ENCODE measurements at places on chromosomes 16 and 17.
A peak's percentile ranks its signal among the peaks of the same experiment; 100 is the strongest.

DNA sequence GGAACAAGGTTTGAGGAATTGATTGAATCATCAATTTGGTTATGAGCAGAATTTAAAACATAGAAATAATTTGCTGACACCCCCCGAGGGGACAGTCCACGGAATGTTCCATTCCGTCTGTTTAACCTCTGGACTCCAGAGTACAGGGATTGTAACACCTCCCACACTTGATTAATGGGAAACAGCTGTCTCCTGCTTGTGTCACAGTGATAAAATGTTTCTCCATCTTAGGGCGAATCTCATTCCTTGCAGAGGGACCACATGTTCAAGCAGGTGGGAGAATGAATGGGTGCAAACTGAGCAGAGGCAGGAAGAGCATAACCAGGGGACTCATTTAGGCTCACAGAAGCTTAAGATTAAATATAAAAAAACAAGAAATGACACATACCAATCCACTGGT, 249.5 kb upstream of the RBFOX1 start:
- DNase-seq: no peak

- DNase-seq: no peak
Measured at GRCh38 chr17:8031950-8032349, 6.9 kb upstream of the ALOX15B start.

GRCh38 chr16:54489225-54490111, 202.9 kb upstream of the IRX3 start:
- DNase-seq: no peak

- no peak for DNase-seq
Measured at GRCh38 chr17:45003877-45004276, 35.8 kb upstream of the C1QL1 start.

DNA sequence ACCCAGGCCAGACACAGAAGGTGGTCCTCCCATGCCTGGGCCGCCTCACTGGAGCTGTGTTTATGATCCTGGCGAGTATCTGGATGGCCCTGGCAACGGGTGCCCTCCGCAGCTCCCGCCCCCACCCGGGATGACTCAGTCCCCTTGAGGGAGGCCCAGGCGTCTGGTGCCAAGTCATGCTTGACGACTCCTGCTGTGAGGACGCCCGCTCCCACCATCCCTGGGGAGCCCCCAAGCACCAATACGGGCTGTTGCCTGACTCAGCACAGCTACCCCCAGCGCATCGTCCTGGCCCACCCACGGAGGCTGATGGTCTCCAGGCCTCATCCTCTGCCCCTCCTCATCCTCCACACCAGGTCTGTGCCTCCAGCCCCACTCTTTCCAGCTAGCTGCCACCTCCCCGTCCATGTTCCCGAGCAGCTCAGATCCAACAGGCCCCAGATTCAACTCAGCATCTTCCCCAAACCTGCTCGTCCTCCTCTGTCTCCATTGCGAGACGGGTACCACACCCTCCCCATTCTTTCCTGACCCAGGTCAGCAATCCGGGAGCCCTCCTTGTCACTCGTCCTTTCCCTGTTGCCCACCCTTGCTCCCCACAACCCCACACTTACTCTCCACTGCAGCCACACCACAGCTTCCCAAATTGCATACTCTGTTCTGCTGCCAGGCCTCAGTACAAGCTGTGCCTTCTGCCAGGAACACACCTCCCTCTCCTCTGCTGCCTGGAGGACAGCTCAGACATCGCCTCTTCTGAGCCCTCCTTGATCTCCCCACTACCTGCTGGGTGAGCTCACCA, 2.6 kb downstream of the CAMKK1 start:
- peak; percentile 82 for DNase-seq

GRCh38 chr17:3935140-3935542, 18.9 kb upstream of the P2RX1 start:
- DNase-seq: peak; percentile 87

DNA sequence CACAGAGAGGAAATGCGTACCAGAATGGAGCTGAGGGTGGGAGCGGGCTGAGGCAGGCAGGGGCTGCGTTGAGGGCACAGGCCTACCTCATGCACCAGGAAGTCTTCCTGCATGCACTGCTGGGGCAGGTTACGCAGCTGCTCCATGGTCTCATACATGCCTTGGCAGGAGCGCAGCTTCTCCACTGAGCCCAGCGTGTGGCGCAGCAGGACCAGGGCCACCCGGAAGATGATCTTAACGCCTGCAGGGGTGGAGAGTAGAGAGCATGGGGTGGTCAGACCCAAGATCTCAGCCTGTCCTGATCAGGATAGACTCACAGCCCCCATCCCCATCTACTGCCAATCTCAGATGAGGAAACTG, 3.4 kb upstream of the CD2BP2 start:
- no peak for DNase-seq

DNA sequence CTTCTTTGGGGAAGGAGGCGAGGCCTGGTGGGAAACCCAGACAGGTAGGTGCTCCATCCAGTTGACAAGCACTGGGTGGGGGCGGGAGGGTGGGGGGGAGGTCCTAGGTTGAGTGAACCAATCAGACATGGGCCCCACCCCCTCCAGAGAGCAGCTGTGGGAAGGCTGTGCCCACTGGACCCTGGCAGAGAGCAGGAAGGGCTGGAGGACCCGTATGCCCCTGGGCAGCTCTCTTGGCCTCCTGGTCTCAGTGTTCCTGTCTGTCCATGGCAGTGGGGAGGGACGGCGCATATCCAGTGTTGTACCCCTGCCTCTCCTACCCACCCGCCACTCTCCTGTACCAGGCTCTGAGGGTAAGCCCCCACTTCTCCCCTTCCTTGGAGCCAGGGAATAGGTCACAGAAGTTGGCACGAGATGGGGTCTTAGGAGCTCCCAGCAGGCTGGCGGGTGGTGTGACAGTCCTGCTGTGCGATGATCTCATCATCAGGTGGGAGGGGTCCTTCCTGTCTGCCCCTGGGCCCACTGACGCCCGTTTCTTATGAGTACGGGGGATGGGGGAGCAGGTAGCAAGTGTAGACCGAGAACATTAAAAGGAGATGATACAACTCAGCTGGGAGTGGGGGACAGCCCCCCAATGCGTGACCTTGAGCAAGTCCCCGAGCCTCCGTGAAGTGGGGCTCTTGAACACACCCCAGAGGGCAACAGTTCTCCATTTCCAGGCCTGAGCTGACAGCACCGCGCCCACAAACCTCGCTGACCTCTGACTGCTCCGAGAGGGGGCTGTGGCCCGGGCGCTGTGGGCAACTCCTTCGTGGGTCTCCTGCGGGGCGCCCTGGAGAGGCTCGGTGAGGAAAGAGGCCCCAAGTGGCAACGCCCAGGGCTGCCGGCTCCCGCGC, 1.2 kb upstream of the ZFPM1 start:
- no peak for DNase-seq

DNA sequence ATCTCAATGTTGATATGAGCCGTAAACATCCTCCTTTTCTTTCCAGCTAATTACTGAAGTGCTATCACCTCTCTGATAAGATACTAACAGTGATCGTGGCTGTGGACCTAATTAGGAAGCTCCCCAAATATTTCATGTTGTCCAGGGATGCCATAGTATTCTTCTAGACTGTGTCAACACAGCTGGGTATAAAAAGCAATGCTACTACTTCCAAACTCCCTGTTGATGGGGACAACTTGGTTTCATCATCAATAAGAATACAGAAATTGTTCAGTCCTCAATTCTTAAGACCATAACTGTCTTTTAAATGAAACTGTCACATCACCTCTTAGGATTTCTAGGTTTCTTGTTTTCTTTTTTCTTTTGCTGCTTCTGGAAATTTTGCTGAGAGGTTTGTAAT, 530.6 kb downstream of the TOX3 start:
- no peak for DNase-seq

DNA sequence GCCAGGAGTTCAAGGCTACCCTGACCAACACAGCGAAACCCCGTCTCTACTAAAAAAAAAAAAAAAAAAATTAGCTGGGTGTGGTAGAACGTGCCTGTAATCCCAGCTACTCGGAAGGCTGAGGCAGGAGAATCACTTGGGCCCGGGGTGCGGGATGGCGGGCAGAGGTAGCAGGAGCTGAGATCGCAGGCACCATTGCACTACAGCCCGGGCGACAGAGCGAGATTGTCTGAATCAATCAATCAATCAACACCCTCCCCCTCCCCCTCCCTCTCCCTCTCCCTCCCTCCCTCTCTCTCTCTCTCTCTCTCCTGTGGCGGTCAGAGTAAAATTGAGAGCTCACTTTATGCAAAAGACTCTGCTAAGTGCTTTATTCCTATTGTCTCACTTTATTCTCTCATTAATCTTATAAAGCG, 1.2 kb downstream of the HSDL1 start:
- DNase-seq: no peak

DNA sequence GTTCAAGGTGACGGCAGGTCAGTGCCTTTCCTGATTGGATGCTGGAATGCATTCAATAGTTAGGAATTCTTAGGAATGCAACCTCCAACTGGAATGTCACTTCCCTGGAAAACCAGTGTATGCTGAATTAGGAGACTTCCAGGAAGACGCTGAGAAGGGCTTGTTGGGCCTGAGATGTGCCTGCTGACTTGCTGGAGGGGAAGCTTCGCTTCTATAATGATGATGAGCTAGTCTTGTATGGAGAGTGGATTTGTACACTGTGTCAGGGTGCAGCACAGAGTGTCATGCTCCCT, 45.6 kb downstream of the SMPD3 start:
- no peak for DNase-seq

- no peak for DNase-seq
Measured at GRCh38 chr16:64754279-64754678, 367.6 kb downstream of the CDH11 start.
